ENCODE measurements at places on chromosomes 11 and 22.

GRCh38 chr11:116553482-116553881 lies 219.3 kb downstream of the BUD13 start:
- DNase-seq = no peak

- DNase-seq = no peak
Measured at GRCh38 chr11:134410766-134411165, 1.3 kb downstream of the B3GAT1 start.

DNA sequence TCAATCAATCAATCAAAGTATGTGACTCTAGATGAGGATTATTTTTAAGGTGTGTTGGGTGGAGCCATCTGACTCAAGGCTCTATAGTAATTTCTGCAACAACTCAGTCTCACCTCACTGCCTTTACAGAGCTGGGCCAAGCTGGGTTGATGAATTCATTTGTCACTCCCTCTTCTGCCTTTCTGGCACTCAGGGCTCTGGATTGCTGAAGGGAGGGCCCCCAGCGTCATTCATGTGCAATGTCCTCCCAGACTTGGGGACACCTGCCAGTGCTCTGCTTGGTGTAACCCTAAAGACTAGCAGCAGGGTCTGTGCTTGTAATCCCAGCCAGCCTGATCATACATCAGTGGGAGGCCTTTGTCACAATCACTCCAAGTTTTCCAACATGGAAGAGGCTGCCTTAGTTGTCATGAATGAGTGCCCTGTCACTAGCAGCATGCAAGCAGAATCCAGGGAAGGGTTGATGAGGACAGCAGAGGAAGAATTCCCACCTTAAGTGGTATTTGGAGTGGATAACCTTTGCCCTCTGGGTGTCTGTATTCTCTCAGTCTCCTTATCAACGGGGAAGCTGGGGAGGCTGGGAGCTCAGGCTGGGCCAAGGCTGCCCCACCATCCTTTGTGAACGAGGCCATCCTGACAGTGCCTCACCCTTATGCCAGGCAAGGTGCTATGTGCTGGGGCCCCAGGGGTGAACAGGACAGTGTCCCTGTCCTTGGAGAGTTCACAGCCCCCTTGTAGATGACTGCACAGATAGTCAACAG lies 2.0 kb upstream of the TP53I11 start:
- DNase-seq = no peak

GRCh38 chr11:133399294-133399693 lies 133.0 kb downstream of the OPCML start:
- DNase-seq = no peak

GRCh38 chr11:105071089-105071732 lies 26.1 kb upstream of the CARD16 start:
- DNase-seq = no peak

DNA sequence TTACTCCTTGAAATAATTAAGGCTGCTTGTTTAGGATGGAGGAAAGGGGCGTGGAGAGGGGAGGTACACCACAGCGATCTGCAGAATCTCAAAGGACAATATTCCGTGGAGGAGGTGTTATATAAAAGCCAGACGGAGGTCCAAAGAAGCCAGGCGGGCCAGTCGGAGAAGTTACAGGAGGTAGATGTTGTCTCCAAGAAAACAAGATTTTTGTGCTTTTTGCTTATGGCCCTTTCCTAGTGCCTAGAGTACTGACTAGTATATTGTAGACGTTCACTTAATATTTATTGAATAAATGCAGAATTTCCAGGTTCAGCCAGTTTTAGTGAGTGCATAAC lies 761 bp downstream of the ZDHHC13 start:
- DNase-seq = no peak

DNA sequence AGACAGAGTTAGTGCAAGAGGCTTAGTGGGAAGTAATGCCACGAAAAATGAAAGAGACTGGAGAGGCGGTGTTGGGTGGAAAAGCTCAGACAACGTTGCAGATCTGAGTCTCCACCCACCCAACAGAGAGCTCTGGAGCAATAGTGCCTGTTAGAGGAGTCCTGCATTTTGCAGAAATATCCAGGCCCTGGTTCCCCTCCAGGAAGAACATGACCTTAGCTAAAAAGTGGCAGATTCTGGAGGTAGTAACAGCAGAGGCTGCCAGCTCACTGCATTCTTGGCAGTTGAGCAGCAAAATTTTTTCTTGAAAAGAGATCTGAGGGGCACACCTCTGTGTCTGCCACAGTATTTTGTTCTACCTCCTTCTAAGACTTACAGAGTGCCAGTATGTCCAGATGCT lies 27.7 kb upstream of the BIRC3 start:
- DNase-seq = no peak

DNA sequence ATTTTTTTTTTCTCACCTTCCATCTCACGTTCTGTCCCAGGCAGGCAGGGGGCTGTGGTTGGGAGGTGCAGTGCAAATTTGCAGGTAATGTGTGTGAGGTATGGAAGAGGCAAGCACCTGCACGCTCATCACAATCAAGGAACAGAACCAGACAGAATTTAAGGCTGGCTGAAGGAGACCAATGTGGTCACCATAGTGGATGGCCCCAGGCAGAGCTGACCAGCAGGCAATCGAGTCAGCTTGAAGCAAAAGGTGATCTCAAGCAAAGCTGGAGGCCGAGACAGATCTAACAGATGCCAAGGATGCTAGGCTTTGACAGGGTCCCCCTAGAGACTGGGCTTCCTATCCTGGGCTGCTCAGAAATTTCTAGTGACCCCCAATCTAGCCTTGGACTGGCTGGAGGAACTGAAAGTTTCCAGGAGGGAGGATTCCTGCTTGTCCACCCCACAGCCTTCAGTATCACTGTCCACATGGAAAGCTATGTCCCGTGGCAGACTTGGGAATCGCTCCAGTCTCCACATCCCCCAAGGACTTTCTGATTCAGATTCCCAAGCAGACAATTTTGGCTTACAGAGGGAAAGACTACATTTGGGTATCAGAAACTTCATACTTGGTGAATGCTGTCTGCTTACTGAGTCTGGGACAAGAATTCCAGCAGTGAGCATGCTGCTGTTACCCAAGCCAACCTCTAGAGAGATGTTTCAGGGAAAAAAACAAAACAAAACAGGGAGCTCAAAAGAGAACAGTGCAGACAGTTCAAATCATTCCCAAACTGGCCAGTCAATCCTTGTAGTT lies 9.0 kb upstream of the MICAL3 start:
- no peak for DNase-seq

DNA sequence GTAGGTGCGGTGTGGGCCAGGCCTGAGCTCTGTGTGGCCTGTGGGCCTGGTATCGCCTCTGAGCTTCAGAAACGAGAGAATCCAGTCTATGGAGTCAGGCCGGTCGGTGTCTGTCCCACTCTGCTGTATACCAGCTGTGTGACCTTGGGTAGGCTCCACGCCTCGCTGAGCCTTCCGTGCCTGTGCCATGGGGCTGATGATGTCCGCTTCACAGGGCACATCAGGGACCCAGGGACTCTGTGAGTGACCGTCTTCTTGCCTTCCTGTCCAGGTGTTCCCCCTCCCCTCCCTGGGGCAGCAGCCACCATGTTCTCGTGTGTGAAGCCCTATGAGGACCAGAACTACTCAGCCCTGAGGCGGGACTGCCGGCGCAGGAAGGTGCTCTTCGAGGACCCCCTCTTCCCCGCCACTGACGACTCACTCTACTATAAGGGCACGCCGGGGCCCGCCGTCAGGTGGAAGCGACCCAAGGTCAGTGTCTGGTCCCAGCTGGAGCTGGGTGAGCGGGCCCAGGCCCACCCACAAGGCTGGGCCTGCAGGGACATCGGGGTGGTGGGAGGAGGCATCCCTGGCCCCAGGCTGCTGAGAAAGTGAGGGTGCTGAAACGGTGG lies 17.9 kb downstream of the CAPN5 start:
- no peak for DNase-seq

DNA sequence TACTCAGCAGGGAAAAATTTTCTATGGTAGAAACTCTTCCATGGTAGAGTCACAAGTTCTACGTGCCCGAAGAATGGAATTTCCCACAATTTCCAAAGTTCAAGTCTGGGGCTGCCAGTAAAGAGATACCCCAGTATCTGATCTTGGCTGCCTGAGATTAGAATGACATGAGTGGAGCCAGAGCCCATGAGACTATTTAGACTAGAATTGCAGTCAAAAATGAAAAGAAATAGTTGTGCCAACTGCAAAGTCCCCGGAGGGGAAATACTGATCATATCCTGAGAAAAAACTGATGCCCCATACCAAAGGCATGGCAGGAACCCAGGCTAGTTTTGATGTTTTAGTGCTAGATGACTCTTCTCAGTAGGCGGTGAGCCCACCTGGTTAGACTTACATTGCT lies 11.2 kb downstream of the MAJIN start:
- no peak for DNase-seq

All from naive thymus-derived CD8-positive, alpha-beta T cell (primary cell).